Mammary microvascular endothelial cell (primary cell): ENCODE measurements at places on chromosomes 1 and 21. TPM values are rescaled to one million over a fixed set of nuclear protein-coding genes. Genes with fewer than 3 reads are reported as not detected.

The ZNF683 gene
- not detected in 2 replicates for total RNA-seq

The KCNJ10 gene
- not detected in 2 replicates for total RNA-seq

The HSD11B1 gene
- 0.10 and 0.13 TPM in 2 replicates for total RNA-seq

The RAB42 gene
- total RNA-seq, result 1.4 and 2.1 TPM in 2 replicates
